ENCODE measurements at places on chromosomes 1 and 21.

DNA sequence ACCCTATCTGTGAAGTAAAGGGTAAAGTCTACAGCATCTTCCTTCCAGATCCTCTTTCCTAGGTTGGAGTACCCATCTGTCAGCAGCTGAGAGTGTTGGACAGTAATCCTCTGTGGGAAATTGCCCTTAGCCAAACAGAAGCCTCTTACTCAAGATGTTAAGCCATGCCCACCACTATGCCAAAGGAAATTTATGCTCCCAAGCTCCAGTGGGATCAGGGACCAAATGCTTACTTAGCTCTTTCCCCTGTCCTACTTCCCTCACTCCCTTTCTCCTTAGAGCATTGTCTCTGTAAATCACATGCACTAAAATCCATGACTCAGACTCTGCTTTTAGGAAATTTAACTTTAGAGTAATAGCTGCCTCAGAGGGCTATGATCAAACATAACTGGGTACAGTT, 254.0 kb downstream of the BRINP2 start:
- no peak for DNase-seq

DNA sequence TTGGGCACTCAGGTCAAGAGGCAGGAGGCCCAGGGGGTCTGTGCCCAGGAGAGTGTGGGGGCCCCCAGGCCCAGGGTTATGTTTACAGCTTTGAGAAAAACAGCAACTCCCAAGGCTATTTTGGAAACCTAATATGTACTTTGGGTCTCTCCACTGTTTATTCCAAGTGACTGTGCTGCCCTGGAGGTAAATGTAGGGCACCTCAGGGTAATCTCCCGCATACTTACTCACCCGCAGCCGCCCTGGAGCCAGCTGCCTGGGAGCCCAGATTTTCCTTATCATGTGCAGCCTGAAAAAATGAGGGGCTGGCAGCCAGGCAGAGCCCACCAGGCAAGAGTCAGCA, 20.0 kb downstream of the IFFO2 start:
- no peak for DNase-seq

DNA sequence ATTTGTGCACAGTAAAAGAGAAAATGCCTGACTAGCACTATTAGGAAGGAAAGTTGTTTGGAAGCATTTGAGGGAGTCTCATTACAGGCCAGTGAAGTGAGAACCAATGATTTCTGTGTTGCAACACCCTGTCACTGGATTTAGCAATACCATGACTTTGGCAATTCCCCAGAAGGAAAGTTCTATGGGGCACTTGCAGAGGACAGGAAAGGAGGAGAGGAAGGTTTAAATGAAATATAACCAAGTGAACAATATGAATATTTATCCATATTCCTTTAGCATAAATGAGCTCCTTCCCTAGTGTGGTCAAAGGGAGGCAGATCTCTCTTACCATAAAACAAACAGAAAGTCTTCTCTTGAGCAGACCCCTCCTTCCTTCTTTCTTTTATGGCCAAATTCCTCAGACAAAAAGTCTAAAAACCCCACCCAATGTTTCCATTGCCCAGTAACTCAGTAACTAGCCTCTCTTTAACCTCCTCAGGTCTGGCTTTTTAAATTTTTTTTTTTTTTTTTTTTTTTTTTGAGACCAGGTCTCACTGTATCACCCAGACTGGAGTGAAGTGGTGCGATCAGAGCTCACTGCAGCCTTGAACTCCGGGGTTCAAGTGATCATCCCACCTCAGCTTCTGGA, 5.5 kb downstream of the TLR5 start:
- DNase-seq: no peak

- no peak for DNase-seq
Observed at GRCh38 chr1:30487042-30487441, 236.3 kb downstream of the MATN1 start.

GRCh38 chr1:148317288-148317985, 165.4 kb upstream of the NBPF11 start:
- no peak for DNase-seq

DNA sequence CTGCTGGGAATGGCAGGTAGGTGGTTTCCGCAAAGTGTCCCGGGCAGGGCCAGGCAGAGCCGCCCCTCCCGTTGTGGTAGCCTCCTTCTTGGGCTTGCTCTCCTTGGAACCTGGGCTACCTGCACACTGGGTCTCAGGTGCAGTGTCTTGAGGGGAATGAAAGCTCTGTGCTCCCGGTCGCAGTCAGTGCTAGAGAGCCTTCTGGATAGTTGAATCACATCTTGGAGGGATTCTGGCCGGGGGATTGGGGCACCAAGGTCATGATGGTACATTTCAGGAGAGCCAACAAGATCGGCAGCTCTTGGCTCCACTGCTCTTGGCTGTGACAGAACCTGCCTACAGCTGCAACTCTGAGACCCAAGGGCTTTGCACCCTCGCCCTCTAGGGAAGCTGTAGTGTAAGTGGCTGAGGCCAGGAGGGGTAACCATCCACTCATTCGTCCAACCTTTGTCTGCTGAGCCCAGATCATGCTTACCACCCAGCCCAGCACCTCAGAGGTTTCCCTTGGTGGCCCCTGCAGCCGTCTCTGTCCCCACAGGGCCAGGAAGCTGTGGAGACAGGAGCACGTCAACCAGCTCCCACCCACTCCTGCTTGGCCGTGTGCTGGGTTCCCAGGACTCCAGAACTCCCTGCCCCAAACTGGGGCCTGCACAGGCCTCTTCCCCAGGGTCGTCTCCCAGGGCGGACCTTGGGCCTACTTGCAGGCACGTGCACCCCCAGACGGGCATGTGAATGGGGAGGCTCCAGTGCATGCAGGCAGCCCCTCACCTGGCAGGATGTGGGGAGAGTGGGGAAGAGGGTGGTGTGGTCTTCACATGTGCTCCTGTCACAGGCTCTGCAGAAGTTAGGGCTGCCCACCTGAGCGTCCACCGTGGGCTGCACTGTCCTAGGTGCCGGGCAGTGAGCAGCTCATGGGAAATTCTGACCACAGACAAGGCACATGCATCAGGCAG, 40.0 kb downstream of the NTPCR start:
- DNase-seq: no peak

GRCh38 chr1:161986328-161986727, 37.3 kb downstream of the OLFML2B start:
- no peak for DNase-seq

DNA sequence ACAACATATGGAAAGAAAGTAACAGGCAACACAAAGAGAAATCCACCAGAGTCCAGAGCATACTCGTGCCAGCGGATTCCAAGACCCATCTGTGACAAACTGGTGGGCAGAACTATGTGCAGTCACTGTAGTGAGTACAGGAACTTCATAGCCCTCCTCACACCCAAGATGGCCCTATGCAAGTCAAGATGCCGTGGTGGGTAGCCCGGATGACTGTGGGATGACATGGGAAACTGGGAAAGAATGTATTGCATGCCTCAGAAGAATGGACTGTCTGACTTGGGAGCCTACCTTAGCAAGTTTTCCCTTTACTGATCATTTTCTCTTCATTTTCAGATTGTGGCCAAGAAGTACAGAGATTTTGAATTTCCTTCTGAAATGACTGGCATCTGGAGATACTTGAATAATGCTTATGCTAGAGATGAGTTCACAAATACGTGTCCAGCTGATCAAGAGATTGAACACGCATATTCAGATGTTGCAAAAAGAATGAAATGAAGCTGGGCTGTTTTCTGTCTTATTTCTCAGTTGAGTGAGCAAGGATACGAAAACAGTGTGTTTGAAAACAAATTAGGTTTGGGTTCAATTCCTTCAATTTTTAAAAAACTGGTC, 47.3 kb downstream of the CLIC6 start:
- no peak for DNase-seq

DNA sequence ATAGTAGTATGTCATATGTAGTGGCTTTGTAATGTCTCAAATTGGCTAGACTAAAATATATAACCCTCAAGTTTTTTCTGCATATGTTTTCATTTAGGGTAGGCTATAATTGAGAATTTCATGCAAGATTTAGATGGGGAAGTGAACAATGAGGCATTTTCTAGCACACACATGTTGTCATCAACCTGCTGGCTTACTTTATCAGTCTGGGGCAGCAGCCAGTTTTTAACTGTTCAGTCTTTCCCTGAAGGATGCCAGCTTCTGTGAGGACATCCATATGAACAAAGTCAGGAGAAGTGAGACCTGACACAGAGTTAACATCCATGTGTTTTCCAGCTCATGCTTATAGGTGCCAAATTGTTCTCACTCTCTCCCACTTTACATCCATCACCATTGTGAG, 74.7 kb upstream of the OLFM3 start:
- DNase-seq: no peak

DNA sequence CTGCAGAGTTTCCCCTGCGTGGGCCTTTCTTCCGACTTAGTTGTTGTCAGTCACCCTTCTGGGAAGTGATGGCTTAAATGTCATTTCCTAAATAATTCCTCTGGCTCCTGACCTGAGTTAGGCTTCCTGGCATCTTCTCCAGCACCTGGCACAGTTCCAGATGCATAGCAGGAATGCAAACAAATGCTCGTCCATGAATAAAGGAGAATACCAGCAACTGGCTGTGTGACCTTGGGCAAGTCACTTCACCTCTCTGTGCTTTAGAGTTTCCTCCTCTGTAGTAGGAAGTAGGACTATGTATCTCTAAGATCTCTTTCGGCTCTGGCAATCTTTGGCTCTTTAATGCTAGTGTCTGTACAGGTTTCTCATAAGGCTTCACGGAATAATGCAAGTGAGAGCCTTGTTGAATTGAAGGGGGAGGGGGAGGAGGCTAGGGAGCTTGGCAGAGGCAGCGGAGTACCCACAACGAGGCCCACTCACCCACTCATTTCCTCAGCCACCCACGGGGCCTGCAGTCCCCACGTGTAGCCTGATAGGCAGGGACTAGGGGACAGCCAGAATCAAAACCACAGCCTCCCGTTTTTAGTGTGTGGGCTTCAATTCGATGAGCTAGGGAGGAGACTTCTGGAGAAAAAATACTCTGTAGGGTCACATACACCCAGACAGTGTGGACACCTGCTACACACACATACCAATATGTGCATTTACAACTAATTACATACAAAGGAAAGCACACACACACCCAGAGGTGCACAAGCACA, 48.1 kb downstream of the TENT5C start:
- DNase-seq: no peak

DNA sequence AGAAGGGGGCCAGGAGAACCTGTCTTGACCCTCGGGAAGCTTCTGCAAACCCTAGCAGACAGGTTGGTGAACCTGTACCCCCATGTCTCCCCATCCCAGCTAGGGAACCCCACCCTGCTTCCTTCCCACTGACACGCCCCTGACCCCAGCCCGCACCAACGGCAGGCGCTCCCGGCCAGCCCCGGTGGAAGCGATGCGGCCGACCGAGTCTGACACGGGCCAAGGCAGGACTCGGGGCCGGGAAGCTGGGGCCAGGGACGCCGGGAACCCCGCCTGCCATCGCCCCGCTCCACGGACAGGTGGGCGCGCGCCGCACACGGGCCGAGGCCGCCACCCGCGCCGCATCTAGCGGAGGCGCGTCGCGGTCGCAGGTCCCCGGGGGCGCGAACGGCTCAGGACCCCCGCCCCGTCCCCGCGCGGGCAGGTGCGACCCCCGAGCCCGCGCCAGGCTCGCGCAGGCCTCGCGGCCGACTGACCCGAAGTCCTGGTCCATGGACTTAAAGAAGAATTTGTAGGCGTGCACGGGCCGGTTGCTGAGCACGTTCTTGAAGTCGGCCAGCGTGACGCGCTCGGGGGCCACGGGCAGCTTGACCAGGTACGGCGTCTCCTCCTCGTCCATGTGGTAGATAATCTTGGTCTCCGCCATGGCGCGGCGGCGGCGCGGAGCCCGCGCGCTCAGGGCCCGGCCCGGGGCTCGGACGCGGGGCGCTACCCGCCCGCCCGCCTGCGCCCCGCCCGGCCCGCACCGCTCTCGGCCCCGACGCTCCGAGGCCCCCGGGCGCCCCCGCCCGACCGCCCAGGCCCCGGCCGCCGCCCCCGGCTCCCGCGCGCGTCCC, 580 bp downstream of the DVL1 start:
- DNase-seq: no peak
